ENCODE measurements at places on chromosomes 13 and 19.

DNA sequence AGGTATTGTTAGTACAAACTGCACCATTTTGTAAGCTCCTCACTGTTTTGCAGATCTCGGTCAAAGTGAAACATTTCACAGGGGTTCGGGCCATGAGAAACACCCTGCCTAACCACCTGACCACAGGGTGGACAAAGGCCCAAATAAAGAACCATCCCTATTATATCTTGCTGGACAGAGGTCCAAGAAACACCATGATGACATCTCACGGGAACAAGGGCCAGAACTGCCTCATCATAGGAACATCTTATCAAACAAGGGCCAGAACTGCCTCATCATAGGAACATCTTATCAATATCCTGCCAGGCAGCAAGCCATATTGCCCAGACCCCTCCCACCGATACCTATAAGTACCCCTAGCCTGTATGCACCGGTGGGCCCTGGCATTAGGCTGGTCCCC lies 99.7 kb downstream of the PCDH9 start:
- DNase-seq = no peak

GRCh38 chr19:50402544-50403301 lies 16.0 kb upstream of the SPIB start:
- DNase-seq = no peak

DNA sequence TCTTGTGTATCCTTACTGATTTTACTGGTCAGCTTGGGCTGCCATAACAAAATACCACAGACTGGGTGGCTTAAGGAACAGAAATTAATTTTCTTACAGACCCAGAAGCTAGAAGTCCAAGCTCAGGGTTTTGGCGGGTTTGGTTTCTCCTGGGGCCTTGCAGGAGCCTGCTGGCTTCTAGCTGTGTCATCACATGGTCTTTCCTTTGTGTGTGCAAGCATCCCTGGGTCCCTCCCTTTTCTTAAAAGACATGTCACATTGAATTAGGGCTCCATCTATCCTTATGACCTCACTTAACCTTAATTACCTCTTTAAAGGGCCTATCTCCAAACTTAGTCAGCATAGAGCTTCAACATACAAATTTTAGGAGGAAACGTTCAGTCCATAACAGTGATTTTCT lies 23.4 kb downstream of the UBAC2 start:
- DNase-seq = no peak

- no peak for DNase-seq
Observed at GRCh38 chr13:72437458-72437857, 290.0 kb downstream of the MZT1 start.
